Activated T-helper 17 cell treated with anti-CD3 and anti-CD28 coated beads, Interleukin-2, amount 50 U/mL, for 72 hours (primary cell): ENCODE measurements at places on chromosomes 11 and 22. TPM values are rescaled to one million over a fixed set of nuclear protein-coding genes. Genes with fewer than 3 reads are reported as not detected.

DNA sequence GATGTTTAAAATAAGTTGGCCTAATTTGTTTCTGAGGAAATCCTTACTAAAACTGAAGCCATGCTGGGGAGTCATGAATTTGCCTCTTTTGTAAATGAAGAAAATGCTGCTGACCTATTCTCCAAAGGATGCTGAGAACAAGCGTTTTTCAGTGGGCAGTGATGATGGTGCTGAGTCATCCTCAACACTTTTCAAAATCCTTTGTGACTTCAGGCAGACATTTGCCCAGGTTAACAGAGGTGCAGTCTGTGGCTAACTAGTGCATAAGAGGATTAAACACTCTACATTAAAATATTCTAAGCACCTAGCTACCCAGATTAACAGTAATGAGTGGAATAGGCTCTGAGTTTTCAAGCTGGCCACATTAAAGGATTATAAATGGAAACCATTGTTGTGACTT is 509.0 kb downstream of the DLG2 start:
- ATAC-seq, result no peak

DNA sequence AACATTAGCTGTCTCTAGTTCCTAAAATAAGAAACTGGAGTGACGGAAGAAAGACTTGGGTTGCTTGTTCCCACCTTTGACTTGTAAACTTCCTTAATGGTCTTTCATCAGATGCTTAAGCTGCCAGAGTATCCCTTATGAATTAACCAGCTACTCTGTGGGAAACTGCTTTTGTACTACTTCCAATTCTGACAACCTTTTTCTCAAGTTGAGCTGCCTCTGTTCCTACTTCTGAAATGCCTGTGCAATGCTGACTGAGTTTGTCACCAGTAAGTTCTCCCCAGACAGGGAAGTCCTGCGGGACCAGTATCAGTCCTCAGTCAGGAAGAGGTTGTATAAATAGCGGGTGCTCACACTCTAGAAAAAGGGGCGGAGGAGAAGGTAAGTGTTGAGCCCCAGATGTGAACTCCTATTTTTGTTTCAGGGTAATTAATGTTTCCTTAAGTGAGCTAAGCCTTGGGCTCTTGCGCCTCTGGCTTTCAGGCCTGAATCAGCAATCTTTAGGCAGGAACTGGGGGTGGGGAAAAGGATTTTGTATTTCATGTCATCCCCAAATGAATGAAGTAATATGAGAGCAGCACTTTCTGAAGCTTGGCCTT is 67.2 kb downstream of the CECR2 start:
- no peak for ATAC-seq

DNA sequence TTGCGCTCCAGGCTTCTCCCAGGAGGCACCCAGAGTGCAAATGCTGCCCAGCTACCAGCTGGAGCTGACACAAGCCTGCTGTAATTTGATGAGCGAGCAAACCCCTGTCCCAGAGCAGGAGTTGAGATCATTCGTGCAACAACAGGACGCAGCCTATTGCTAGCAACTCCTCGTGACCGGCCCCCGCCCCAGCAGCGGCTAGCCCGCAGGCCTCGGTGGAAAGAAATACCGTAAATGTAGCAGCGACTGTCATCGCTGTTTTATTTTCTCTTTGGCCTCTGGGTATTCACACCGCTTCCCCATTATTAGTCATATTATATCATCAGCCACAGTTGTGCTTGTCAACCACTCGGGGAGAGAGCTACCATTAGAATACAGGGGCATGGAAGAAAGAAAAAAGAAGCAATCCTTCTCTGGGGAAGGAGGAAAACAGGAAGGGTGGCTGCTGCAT is 59.2 kb upstream of the ATXN10 start:
- peak; percentile 77 for ATAC-seq

DNA sequence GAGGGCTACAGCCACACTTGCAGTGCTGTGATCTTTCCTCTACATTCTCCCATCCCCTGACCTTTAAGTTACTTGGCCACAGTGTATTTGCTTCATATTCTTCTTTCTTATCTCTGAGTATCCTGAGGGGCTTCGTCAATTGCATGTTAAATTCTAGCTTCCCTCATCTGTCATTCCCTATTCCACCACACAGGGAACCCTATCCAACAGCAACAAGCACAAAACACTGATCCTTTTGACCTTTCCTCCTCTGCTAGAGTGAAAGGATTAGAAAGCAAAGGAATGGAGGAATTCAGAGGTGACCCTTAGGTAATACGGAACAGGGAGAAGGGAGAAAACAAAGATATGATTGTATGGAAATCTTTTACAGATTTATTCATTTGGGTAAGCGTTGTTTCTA is 1061.7 kb upstream of the TENM4 start:
- no peak for ATAC-seq

The FAM111B gene
- total RNA-seq, result 64.8 TPM

The OR8D4 gene
- not detected for total RNA-seq

DNA sequence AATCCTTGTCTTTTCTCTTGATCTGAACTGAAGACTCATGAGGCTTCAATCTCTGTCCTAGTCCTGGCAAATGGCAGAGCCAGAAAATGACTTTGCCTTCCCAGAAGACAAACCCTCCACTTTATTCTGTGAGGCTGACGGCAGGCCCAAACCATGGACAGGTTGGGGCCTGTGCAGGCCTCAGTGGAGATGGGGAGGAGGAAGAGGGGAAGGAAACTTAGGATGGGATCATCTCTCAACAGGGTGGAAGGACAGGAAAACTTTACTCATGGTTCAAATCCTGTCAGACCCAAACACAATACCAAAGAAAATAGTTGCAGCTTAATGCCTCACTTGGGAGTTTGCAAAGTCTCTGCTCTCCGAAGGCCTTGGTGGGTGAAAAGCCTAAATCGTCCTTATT is 9.8 kb downstream of the RPL27A start:
- ATAC-seq, result no peak
